ENCODE measurements at places on chromosomes 12 and 14.

DNA sequence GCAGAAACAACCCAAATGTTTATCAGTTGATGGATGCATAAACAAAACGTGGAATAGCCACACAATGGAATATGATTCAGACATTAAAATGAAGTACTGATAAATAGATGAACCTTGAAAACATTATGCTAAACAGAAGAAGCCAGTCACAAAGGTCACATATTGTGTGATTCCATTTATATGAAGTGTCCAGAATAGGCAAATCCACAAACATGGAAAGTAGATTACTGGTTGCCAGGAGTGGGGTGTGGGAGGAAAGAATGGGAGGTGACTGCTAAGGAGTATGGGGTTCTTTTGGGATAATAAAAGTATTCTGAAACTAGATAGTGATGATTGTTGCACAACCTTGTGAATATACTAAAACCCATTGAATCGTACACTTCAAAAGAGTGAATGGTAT is 1.3 kb upstream of the HSD17B6 start:
- no peak for DNase-seq

DNA sequence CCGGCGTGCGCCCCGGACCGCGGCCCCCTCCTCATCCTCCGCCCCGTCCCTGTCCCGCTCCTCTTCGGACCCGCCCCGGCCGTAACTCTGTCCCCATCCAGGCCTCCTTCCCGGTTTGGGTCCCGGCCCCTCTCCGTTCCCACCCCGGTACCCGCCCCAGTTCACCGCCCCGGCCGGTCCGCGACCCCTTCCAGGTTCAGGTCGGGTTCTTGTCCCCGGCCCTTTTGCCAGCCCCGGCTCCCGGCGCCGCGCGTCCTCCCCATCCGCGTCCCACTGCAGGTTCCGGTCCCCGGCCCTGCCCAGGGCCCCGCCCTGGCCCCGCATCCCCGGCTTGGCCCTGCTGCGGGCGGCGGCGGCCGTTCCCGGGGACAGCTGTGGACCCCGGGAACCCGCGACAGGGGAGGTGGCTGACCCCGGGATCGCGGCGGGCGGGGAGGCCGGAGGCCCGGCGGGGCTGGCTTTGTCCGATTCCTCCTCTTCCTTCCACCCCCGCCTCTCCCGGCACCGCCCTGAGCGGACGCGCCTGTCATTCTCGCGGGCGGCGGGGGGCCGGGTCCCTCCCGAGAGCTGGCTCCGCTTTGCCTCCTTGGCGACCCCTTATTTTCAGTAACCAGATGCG is 601 bp downstream of the KLC1 start:
- no peak for DNase-seq

DNA sequence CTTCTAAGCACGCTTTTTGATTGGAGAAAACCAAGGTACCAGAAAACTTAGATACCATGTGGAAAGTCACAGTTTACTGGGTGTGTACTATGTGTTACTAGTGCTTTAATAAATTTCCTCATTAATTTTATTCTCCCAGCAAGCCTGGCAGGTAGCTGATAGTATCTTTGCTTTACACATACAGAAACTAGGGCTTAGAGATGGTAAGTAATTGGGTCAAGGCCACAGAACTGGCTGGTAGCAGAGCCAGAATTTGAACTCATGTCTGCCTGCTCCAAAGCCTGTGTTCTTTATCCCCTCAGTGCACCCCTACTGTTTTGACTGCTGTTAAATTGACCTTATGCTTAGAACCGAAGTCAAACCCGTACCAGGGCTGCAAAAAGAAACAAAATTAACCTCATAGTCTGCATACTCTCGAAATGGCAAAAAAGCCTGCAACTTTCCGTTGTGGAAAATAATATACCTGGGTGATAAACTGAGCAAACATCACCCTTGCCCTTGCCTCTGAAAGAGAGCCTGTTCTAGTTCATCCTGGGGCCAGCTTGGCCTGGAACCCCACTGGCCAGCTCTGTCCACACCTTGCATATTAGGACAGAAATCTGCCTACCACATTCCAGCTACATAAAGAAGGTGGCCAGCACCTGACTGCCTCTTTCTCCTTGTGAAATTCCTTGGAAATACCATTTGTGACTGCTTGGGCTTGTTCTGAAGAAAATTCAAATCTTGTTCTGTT is 118.9 kb downstream of the ETV6 start:
- no peak for DNase-seq

GRCh38 chr12:124867401-124867930 is 3.8 kb upstream of the SCARB1 start:
- DNase-seq, result no peak

DNA sequence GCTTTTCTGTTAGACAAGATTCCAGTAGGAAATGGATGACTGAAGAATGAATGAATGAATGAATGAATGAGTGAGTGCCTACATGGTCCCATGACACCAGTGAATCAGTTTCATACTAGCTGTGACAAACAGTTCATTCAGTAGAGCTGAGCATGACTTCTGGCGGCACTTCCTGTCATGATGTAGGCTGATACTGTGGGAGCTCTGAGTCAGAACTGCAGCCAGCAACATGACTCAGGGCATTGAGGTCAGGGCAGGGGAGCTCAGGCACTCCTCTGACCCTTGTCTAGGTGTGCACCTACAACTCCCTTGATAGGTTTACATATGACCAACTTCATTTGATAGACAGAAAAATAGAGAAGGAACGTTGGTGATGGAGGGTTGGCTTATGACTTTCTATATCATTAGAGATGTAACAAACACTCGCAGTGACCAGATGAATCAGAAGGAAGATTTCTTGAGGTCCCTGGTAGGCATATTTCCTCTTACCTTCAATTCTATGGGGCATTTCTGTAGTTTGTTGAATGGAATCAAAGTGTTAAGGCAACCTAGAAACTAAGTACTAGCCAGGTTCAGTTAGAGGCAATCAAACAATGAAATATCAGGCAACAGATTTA is 139.3 kb upstream of the ARHGAP5 start:
- no peak for DNase-seq

- DNase-seq, result no peak
These were observed 126.7 kb upstream of the LGR5 start for GRCh38 chr12:71312768-71313403.

DNA sequence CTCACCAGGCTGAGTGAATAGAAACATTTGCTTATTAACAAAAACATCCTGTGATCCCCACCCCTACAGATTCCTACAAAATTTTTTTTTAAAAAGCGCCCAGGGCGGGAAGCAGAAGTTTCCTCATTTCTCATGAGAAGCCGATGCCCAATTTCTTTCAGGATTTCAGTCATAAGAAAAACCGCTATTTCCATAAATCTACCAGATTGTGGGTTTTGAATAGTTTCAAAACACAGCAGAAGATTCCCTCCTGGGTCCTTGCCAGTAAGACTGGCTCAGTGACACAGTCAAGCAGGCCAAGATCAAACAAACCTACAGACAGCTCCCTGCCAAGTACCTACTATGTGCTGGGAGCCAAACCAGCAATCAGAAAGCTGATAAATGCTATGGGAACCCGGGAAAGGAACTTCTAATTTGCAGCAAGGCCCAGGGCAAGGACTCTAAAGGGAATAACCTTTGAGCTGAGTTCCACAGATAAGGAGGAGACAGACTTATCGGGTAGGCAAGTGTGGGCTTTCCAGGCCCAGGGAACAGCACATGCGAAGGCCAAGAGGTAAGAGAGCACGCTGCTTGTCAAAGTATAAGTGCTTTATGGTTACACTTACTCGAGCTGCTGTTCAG is 68.7 kb downstream of the CCDC88C start:
- DNase-seq, result no peak

GRCh38 chr14:41549821-41550607 is 56.7 kb upstream of the LRFN5 start:
- DNase-seq, result no peak

DNA sequence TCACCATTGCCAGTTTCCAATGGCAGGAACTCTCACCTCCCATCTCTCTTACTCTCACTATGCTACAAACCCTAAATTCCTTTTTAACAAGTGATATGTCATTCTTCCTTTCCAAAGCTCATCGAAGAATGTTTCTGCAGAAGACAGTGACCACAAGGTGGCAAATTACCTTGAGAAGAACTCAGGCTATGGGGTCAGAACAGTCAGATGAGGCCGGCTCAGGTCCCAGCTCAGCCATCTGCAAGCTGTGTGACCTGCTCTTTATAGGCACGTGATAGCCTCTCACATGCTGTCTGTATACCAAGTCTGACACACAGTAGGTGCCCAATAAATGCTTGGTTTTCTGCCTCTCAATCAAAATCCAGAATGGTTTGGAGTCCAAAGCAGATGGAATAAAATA is 80.7 kb downstream of the FOXN3 start:
- DNase-seq, result no peak

All from cortex of kidney (tissue), 1 donor.